ENCODE measurements at places on chromosomes 16 and 17.

- no peak for DNase-seq
These were observed 28.0 kb downstream of the BLMH start for GRCh38 chr17:30263552-30264333.

GRCh38 chr17:8285270-8286181, 2.9 kb upstream of the RANGRF start:
- no peak for DNase-seq

GRCh38 chr17:59534583-59534982, 30.8 kb upstream of the DHX40 start:
- DNase-seq = no peak

GRCh38 chr16:732936-733335, 6.0 kb downstream of the HAGHL start:
- no peak for DNase-seq

GRCh38 chr16:53541326-53541725, 38.3 kb upstream of the AKTIP start:
- no peak for DNase-seq

DNA sequence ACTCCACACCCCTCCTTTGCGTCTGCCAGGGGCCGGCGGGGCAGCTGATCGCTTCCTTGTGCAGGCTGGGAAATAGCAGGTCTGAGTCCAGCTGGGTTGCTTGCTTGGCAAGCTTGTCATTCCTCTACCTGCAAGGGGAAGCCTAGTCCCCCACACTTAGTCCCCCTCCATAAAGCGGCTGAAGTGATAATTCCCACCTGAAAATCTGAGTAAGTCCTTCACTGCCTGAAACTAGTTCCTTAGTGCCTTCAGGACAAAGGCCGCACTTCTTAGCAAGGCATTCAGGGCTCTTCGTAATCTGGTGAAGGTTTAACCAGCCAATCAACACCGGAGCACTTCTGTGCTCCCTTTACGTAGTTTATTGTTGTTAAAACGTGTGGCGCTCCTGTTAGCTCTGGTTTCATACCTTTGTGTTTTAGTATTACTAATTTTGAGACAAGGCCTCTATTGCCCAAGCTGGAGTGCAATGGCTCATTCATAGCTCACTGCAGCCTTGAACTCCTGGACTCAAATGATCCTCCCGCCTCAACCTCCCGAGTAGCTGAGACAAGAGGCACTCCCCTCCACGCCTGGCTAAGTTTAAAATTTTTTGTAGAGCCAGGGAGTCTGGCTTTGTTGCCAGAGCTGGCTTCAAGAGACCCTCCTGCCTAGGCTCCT, 817 bp downstream of the PSKH1 start:
- no peak for DNase-seq

GRCh38 chr17:17365476-17366110, 62.4 kb downstream of the NT5M start:
- no peak for DNase-seq

- peak; percentile 92 for DNase-seq
These were observed at the start of gene MSL1 for GRCh38 chr17:40121181-40122135. Gene MSL1 (plus strand): TSS chr17:40121971. CDS start chr17:40122613, 642 bp downstream.

GRCh38 chr17:66466840-66467367, 164.5 kb downstream of the PRKCA start:
- DNase-seq = no peak

DNA sequence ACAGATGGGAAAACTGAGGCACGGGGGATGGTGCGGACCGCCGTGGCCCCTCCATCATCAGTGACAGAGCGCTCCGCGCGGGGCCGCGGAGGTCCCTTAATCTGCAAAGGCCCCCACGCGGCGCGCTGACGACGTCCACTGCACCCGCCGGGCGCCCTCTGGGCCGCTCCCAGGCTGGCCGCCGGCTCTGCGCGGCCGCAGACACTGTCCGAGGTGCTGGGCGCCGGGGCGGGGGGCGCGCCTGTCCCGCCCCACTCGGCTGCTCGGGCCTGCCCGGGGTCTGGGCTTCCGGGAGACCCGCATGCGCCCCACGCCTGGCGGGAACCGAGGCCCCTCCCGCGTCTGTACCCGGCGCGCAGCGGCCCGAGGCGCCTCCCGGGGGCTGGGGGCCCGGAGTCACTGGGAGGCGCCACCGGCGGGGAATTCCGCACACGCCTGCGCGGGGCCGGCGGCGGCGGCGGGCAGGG, 550 bp upstream of the RNF213 start:
- DNase-seq = peak; percentile 85

GRCh38 chr16:55056585-55057401, 126.1 kb downstream of the IRX5 start:
- peak; percentile 79 for DNase-seq

- peak; percentile 97 for DNase-seq
These were observed 6.2 kb downstream of the JPH3 start for GRCh38 chr16:87608400-87608985.

- peak; percentile 53 for DNase-seq
These were observed 30.8 kb downstream of the AXIN2 start for GRCh38 chr17:65530523-65531255.

DNA sequence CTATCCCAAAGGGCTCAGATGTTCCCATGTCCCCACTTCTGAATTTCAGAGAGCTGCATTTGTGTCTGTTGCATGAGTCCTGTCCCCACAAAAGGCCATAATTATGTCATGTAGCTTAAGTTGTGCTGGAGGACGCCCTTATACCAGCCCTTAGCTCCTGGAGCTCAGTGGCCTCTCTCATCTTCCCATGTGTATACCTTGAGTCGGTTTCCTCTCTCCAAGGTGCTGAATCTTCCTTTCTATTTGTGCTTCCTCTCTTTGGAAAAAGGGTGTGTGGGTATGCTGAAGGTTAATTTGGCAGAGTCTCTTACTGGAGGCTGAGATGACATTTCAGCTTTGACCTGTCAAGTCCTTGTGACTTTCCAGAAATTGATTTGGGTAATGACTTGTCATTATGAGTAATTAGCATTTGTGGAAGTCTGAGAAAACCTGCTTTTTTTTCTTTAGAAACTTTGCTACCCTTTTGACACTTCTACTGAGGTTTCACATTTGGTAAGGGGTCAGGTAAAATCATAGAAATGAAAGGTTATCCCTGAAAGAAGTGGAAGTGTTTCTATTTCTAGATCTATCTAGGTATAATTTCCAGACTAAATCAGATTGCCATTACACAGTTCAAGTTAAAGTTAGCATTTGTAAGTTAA, 185.4 kb downstream of the ABCC12 start:
- DNase-seq = peak; percentile 41

- DNase-seq = no peak
These were observed 3.9 kb upstream of the HOXB5 start for GRCh38 chr17:48597528-48597777.

- DNase-seq = no peak
These were observed 14.7 kb downstream of the LPO start for GRCh38 chr17:58253082-58253481.

- DNase-seq = no peak
These were observed 7.2 kb upstream of the ARHGDIA start for GRCh38 chr17:81878294-81878693.

DNA sequence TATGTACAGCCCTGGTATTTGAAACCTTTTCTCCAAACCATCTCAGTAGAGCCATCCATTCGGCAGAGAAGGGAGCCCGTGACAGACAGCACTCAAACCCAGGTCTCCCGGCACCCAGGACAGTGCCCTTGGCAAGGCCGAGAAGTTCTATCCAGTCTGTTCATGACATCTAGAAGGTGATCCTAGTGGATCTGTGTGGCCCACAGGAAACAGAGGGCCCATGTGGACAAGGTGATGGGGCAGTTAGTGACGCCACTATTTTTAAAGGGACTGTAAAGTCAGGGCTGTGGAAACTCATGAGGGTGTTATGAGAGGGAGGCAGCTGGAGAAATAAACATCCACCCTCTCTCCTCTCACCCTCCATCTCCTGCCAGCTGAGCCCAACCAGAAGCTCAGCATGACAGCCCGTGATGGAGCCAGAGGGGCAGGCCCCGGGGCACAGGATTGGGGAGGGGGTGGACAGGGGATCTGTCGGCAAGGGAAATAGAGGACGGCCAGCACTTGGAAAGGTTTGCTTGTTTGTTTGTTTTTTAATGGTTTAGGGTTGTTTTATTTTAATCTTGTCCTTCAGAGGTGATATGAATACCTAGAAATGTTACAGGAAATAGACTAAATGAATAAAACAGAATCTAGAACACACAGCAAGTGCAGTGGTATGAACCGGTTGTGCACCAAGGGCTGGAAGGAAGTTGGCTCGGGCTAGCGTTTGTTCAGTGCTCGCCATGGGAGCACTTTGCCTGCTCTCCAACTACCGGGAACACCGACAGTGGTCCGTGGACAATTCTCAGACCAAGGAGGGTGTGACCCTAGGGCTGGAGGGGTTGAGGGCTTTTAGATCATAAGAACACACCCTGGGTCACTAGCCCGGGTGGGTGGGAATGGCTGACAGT, 17.1 kb downstream of the MYLK3 start:
- DNase-seq = no peak

- no peak for DNase-seq
These were observed 28.3 kb downstream of the PLCD3 start for GRCh38 chr17:45104029-45104428.
